Amniotic epithelial cell (primary cell): ENCODE measurements at places on chromosomes 16 and 17.

DNA sequence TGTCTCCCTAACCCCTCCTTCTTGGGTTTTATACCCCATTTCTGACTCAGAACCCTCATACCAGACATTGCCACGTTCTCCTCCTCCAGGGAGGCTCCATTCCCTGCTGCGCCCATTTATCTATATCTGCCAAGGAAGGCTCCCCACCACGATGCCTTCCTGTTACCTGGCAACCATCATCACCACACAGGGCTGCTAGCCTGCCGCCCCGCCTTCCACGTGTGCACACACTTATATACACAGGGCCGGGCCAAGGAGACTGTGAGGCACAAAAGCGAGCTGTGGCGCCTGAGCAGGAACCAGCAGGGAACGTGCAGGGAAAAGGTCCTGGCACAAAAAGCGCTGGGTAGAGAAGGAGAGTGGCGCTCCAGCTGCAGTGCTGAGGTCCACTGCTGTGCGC is 261.8 kb downstream of the CBLN1 start:
- DNase-seq: no peak

GRCh38 chr16:9042964-9043680 is 48.3 kb upstream of the HAPSTR1 start:
- peak; percentile 62 for DNase-seq

- DNase-seq: peak; percentile 57
Observed at GRCh38 chr17:59796785-59797205, 89.3 kb downstream of the VMP1 start.

DNA sequence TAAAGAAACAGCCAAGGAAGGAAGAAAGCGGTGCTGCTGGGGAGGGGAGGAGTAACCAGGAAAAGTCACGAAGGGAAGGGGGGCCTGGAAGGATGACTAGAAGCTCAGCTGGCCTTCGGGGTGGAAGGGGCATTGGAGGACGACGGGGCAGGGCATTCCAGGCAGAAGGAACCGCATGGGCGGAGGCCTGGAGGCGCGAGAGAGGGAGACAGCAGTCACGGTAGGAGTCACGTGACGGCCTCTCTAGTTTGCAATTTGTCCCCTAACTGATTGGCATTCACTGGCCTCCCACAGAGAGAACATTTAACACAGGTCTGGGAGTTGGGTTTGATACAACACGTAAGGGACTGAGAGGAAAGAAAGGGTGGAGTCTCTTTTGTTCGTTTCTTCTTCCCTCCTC is 63.9 kb downstream of the RTN4RL1 start:
- no peak for DNase-seq
